Neural progenitor cell (in vitro differentiated cells): ENCODE measurements at places on chromosomes 7 and 10. TPM values are rescaled to one million over a fixed set of nuclear protein-coding genes. Genes with fewer than 3 reads are reported as not detected.

DNA sequence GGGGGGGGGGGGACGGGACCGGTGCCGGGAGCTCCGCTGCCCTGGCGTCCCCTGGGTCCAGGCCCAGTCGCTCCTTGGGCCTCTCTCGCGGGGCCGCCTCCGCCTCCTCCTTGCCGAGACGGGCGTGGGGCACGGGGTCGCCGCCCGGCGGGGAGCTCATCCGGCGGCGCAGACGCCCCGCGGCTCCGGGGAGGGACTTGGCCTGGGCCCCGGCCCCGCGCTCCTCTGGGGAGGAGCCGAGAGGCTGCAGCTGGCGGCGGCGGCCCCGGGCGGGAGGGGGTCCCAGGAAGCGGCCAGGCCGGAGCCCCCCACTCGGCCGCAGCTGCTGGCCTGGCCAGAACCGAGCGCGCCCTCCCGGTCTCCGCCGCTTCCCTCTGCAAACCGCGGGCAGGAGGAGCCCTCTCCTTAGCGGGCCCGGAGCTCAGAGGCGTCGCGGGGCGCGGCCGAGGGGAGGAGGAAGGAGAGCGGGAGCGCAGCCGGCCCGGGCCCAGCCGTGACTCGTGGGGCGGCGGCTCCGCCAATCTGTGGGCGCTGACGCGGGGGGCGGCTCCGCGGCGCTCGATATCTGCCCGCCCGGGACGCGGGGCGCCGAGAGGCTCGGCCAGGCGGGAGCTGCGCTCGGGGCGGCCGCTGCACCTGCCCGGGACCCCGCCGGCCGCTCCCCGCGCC lies at the start of gene FAM20C:
Gene FAM20C, plus strand, starts transcription at position 591 of the 669 bp plus-strand sequence. CDS start 629 bp downstream, outside the sequence.
- DNase-seq: peak; percentile 77

GRCh38 chr7:21611129-21611528 lies 68.3 kb downstream of the DNAH11 start:
- DNase-seq: no peak

DNA sequence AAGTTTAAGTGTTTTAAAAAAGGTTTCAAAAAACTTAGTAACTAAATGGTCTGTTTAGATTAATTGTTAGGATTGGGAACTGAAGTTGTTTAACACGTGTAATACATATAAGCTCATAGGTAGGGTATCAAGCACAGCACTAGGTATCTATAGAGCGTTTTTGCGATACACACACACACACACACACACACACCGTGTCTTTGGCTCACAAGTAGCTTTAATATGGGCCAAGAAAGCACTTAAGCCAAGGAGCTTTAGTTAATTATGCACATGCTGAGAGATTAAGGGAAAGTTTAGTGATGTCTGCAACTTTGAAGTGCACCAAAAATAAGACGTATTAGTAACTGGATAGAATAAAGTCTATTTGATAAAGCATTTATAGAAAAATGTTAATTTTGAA lies 93.8 kb upstream of the CNTNAP2 start:
- peak; percentile 31 for DNase-seq

DNA sequence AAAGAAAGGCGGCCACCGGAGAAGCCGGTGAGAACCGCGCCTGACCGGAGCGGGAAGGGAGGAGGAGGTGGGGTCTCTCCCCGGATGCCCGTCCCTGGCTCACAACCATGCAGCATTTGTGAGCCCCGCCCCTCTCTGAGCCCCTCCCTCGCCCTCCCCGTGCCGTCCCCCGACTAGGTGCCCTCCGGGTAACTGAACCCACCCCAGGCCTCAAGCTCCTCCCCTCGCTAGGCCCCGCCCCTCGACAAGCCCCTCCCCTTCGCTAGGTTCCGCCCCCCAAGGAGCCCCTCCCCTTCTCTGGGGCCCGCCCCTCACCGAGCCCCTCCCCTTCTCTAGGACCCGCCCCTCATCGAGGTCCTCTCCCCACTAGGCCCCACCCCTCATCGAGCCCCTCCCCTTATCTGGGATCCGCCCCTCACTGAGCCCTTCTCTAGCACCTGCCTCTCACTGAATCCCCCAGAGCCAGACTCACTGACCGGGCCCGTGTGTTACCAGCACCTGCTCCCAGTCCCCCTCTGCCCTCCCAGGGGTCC lies 42.2 kb upstream of the HSPB1 start:
- peak; percentile 97 for DNase-seq

GRCh38 chr10:123153486-123154091 lies 613 bp upstream of the BUB3 start:
- DNase-seq: no peak

DNA sequence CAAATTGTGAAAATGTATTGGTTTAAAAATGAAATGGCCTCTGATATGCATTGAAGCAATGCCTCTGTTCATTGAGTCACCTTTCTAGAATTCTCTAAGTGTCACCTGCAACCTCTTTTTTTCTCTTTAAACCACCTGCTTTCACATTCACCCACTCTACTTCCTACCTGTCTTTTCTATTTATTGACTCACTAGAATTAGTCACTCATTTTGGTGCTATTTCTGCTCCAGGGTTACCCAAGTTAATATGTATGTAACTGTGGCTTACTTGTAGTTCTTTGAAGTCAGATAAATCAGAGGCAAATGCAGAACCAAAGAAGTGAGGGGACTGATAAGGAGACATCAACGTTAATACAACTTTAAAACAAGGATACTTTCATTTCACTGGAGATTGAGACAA lies 674.7 kb downstream of the CCSER2 start:
- no peak for DNase-seq

- DNase-seq: no peak
Observed at GRCh38 chr7:131357282-131357880, 29.7 kb downstream of the MKLN1 start.

GRCh38 chr10:124225029-124225466 lies 131.7 kb upstream of the CHST15 start:
- no peak for DNase-seq

DNA sequence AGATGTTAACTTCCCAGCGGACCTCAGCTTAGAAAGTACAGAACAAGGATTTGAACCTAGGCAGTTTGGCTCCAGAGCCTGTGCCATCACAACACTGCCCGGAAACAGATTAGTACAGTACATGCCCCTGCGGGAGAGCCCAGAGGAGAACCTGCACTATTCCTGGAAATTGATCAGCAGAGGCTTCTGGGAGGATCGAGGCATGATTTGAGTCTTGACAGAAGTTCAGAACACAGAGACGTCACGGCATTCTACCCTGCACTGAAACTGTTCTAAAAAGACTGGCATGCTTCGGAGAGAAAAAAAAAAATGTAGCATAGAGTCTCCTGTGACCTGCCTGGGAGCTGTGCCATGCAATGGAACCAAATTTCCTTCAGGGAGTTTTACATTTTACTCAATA lies 9.2 kb upstream of the IL6 start:
- no peak for DNase-seq

DNA sequence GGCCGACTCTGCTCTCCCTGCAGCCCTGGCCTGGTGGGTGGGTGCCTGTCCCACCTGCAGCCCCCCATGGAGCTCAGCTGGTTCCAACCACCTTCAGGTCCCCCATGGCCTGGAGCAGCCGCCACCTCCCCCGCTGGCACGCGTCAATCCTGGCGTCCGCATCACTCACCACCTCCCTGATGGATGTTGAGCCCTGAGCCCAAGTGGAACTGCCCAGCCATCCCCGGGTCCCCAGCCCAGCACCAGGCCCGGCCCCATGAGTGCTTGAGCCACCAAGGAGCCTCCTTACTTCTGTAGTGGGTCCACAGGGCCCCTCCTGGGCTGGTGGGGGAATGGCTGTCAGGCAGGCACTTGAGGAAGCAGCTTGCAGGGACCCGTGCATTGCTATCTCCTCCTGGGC lies 14.6 kb downstream of the AGAP3 start:
- no peak for DNase-seq

- no peak for DNase-seq
Observed at GRCh38 chr7:29948587-29948986, 41.0 kb downstream of the SCRN1 start.

- DNase-seq: no peak
Observed at GRCh38 chr7:151851145-151851751, 25.7 kb downstream of the PRKAG2 start.

DNA sequence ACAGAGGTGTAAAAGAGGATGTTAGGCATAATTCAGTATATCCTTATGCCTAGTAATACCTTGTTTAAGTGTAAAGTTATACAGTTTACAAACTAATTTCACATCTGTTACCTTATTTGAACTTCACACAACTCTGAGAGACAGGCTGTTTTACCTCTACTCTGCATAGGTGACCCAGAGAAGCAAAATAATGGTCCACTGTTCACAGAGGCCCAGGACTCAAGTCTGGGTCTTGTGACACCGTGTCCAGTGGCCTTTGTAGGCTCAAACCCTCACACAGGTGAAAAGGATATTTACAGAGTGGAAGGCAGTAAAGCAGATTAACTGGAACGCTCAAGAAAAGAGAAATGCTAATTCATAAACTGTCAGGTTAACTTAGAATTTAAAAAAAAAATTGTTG lies 32.1 kb downstream of the ASAH2 start:
- no peak for DNase-seq

DNA sequence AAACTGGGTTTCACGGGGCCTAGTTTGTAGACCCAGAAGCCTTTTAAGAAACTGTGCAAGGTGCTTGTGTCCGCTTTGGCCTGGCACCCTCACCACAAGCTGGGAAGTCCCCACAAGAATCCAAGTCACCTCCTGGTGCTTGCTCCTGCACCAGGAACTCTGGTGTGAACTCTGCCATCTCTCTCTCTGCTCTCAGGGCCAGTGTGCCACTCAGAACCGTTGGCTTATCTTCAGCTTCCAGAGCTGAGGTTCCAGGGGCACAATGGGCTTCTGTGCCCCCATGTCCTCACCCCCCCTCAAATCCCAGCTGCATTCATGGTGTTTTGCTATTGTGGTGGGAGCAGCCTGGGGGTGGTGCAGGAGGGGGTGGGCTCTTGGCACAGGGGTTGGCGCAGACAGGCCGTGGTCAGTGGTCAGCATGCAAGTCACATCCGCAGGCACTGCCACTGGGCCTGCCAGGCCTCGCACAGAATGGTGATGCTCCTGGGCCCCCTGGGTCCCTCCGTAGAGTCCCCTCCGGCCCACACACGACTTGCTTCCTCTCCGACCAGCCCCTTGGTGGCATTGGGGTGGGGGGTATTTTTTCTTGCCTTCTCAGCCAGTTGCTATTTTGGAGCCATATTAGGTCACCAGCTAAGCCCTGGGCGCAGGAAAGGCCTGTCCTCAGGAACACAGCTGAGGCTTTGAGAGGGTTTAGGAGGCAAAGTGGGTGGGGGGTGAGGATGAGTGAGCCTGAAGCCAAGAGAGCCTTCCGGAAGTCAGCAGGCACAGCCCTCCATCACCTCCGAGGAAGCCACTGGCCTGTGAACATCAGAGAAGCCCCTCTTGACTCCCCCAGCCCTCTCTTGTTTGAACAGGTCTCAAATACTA lies 3.0 kb downstream of the ZCCHC24 start:
- DNase-seq: no peak

DNA sequence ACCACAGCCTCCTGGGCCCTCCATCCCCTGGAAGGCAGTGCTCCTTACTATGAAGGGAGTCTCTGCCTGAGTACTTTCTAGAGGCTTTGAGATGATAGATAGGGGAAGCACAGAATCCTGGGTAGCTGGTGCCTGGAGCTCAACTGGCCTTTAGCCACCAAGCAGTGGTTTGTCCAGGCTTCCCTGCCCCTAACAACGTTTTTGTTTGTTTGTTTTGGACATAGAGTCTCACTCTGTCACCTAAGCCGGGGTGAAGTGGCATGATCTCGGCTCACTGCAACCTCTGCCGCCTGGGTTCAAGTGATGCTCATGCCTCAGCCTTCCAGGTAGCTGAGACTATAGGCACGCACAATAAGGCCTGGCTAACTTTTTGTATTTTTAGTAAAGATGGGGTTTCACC lies 289.4 kb downstream of the PLXNA4 start:
- no peak for DNase-seq

- no peak for DNase-seq
Observed at GRCh38 chr10:32111585-32111984, 55.4 kb upstream of the KIF5B start.

DNA sequence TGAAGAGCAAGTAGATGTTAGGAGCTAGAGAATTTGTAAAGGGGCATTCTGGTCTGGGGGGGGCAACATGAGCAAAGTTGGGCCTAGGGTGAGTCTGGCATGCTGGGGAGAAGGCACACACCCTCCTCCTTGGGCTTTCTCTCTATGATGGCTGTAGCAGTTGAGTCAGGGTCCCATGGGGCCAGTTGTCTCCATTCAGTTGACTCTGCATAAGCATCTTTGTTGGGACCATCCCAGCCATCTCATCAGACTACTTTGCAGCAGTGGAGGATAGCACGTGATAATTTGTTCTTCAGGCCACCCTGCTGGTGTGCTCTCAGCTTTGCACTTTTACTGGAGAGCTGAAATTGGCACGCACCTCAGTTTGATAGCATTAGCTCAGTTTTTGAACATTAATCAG lies 55.2 kb downstream of the LRMDA start:
- no peak for DNase-seq

GRCh38 chr10:18313626-18314025 lies 173.4 kb downstream of the CACNB2 start:
- DNase-seq: no peak

- no peak for DNase-seq
Observed at GRCh38 chr7:74267756-74268565, 13.8 kb upstream of the RFC2 start.

DNA sequence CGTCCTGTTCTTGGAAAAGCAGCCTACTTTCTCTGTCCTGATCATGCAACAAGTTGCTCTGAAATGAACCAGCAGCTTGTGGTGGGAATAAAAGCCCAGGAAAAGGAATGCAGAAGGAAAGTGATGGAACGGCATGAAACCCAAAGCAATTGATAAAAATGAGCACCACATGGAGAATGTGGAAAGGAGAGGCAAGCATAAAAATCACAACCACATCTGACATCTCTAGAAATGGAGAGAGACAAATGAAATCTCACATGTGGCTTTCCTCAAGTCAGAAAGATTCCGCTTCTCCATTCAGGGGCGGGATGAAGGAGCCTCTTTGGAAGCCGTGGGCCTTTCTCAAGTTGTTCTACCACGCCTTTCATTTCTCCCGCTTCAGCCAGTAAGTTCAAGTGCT lies 631.7 kb upstream of the GALNT17 start:
- no peak for DNase-seq

The GUSB gene
- total RNA-seq: 28.8 and 61.9 TPM in 2 replicates

The GRM8 gene
- total RNA-seq: 0.62 and 1.6 TPM in 2 replicates

The ELN gene
- total RNA-seq: 0.47 and 1.1 TPM in 2 replicates

The PHTF2 gene
- 33.0 and 38.6 TPM in 2 replicates for total RNA-seq
